ENCODE measurements at places on chromosomes 5 and 9.
A peak's percentile ranks its signal among the peaks of the same experiment; 100 is the strongest.

DNA sequence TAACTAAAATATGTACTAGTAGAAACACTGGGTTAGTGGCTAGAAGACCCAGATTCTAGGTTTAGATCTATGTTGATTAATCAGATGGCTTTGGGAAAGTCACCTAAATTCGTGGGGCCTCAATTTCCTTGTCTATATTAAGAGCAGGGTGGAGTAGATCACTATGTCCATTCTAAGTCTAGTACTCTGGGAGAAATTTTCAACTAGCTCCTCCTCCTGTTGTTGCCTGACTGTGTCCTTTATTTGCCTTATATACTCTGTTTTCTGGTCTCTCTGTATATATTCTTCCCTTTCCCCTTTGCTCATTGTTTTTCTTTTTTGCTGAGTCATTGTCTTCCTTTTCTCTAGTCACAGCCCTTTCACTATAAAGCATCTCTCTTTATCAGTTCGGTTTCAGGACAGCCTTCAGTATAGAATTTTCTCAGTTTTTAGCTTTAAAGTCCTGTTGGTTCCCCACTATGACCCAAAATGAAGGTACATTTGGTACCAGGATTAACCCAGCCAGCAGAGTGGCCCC is 44.5 kb upstream of the CDH6 start:
- peak; percentile 36 for DNase-seq

GRCh38 chr9:20683351-20684034 is 566 bp upstream of the FOCAD start:
- peak; percentile 33 for DNase-seq

DNA sequence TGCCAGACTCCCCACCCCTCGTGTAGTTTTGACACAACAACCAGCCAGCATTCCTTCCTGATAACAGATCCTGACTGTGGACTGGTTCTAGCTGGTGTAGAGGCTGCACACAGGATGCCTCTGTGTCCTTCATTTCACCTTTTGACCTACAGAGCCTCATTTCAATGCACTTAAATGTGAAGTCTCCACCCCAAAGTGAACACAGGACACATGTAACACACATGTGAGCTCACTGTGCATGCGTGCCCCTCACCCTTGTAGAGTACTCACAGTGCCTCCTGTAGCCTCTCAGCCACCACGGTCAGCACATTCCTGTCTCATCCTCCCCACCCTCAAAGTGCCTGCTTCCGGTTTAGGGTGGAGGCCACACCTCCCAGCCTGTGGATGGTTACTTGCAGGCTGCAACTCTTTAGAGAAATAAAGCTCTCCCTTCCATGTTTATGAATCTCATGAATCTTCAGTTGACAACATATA is 11.6 kb upstream of the NKD2 start:
- peak; percentile 35 for DNase-seq

DNA sequence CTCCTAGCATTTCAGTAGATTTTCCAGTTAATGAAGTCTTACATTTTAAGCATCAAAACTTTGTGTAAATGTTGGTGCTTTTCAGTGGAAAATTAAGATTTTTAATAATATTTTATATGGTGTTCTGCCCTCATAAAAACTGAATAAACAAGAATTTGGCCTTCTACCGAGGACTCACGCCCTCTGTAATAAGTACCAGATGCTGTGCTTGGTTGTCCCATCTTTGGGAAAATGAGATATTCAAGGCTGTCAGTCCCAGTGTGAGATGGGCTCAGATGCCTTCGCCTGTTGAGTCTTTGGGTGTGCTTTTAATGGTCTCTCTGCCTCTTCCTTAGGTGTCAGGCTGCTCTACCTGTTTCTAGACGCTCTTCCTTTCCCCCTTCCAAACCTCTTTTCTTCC is 28.7 kb downstream of the GALNT12 start:
- no peak for DNase-seq

DNA sequence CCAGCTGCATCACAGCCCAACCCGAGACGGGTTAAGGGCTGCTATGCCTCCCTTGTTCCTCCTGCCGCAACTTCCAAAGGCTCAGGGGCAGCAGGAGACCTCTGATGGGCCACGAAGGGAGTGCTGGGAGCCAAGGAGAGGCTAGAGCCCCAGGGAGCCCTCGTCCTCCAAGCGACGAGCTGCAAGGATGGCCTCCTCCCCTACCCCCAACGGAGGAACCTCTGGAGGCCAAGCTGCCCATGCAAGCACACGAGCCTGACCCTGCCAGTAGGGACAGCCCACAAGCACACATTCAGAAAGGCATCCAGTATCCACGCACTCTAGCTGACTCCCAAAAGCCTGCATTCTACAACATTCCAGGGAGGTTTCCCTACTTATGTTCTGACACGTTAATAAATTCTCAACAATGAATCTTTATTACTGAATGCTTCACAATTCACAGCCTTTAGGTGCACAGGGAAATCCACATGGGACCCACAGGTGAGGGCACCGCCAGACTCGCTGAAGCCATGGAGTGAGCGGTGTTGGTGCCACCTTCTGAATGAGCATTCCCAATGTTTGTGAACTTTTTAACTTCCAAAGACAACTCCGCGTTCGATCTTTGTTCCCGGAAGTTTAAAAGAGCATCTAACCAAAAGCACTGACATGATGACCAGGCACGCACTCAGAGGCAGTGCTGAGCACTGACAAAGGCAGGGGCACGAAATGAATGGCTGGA is 28.7 kb downstream of the IPPK start:
- no peak for DNase-seq

- no peak for DNase-seq
Observed at GRCh38 chr5:181050016-181050415, 9.9 kb downstream of the BTNL9 start.

DNA sequence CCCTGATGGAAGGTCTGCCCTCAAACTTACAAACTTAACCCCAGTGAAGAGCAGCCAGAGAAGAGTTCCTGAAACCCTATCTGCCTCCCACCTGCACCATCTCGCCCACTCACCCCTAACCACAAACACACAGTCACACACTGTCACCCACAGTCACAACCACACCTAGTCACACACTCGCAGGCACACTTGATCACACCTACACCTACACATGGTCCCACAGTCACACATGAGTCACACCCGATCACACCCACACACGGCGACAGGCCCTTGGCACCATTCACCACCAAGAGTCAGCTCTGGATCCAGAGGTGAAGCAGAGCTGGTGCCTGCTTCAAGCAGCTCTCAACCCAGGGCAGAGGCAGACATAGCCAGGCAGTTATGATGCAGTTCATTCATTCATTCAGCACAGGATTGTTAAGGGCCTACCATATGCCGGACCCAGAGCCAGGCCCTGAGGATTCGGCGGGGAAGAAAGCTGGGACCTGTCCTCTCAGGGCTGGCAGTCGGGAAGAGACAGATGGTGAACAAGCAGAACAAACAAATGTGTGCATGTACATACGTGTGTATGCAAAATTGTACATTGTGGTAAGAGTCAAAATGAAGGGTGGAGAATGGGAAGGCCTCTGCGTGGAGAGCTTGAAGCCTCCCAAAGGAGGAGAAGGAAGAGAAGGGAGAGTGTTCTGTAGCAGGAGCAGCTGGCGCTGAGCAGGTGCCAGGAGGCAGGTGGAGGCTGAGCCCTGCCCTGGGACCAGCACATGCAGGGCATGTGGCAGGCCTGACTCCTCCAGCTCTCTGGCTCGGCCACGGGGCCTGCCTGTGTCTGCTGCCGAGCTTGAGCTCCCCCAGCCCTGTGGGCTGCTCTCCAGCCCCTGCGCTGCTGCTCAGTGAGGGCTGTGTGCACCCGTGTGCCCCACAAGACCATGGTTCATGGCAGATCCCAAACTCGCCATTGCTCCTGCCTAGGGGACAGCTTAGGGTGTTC is 6.4 kb downstream of the TSPAN17 start:
- DNase-seq = no peak

- DNase-seq = no peak
Observed at GRCh38 chr9:118529624-118530214, 825.5 kb downstream of the TLR4 start.

DNA sequence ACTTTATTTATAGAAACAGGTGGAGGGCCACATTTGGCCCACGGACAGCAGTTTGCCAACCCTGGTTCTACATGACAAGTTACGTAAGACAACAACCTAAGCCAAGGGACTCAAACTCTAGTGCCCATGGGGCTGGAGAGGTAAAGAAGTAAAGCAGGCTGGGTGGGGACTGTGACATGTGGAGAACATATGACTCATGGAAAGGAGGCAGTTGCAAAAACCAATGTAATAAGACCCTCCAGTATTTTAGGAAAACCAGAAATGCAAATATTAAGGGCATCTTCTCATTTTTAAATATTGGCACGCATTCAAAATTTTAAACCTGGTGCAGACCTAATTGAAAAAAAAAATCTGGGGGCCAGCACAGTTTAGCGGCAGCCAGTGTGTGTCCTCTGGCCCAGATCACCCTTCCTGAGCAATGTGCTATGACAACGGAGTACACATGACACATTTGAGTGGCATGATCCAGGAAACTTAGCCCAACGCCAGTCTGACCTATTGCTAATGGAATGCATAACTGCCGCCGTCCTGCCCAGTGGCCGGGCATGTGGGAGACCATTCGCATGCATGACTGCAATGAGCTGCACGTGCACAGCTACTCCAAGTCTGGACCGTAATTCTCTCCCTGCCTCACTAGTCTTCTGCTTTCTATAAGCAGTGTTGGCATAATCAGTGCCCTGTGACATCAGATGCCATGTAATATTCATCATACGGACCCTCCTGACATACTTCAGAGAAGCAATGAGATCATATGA is 97.2 kb downstream of the SH3TC2 start:
- DNase-seq = peak; percentile 99

- DNase-seq = no peak
Observed at GRCh38 chr9:25396828-25397227, 281.4 kb downstream of the TUSC1 start.

DNA sequence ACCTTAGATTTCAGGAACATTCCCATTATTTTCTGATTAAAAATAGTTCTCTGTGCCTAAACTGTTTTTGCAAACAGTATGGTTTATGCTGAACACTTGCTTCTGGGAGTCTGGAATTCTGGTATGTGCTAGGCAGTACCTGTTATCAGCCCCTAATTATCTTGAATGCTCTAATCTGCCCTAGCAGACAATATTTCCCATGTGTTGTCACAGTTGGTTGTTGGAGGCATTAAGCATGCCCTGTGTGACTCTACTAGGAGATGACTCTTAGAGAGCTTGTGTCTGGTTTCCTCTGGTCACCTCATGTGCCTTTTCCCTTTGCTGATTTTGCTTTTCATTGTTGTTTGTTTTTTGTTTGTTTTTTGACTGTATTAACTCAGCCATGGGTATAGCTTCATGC is 36.6 kb downstream of the UHRF2 start:
- DNase-seq = no peak

GRCh38 chr5:66851306-66851705 is 255.1 kb downstream of the MAST4 start:
- peak; percentile 36 for DNase-seq

DNA sequence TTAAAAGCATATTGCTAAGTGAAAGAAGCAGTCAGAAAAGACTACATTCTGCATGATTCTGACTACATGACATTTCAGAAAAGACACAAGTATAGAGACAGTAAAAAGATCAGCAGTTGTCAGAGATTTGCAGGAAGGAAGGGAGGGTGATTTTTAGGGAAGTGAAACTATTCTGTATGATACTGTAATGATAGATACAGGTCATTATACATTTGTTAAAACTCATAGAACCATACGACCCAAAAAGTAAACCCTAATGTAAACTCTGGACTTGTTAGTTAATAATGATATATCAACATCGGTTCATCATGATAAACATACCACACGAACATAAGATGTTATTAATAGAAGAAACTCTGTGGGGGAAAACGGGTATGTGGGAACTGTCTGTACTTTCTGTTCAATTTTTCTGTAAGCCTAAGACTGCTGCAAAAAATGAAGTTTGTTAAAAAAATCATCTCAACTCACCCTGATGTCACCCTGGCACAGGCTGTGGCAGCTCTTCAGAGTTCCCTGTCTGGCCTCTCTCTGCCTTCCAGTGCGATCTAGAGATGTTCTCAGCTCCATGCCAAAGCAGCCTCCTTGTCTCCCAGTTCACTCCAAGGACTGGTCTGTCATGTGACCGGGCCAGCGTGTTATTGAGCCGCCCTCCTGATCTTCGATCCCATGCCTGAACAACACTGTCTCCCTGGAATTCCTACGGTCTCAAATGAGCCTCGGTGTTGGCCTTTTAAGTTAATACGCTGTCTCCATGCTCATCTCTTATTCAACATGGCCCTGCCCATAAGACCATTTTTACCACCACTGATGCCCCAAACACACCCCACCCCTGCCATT is 35.4 kb downstream of the PRLR start:
- DNase-seq = no peak

DNA sequence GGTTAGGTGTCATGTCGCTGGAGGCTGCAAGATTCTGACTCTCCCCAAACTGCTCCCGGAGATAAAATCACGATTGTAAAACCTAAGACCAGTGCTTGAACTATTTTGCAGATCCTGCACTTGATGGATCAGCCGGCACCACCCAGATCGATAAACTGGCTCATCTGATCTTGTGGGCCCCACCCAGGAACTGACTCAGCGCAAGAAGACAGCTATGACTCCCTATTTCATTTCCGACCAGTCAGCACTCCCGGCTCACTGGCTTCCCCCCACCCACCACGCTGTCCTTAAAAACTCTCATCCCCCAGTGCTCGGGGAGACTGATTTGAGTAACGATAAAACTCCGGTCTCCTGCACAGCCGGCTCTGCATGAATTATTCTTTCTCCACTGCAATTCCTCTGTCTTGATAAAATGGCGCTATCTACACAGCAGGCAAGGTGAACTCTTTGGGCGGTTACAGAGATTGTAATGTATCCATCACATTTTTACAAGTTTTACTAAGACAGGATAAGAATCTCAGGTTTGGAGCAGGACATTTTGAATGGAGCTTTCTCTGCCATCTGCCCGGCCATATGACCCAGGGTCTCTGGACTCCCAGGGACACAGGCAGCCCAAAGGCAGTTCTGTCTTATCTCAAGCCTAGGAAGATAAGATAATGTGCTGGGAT is 10.6 kb upstream of the PPP1R26 start:
- peak; percentile 54 for DNase-seq

GRCh38 chr5:138354926-138355378 is 2.5 kb downstream of the KDM3B start:
- peak; percentile 79 for DNase-seq

DNA sequence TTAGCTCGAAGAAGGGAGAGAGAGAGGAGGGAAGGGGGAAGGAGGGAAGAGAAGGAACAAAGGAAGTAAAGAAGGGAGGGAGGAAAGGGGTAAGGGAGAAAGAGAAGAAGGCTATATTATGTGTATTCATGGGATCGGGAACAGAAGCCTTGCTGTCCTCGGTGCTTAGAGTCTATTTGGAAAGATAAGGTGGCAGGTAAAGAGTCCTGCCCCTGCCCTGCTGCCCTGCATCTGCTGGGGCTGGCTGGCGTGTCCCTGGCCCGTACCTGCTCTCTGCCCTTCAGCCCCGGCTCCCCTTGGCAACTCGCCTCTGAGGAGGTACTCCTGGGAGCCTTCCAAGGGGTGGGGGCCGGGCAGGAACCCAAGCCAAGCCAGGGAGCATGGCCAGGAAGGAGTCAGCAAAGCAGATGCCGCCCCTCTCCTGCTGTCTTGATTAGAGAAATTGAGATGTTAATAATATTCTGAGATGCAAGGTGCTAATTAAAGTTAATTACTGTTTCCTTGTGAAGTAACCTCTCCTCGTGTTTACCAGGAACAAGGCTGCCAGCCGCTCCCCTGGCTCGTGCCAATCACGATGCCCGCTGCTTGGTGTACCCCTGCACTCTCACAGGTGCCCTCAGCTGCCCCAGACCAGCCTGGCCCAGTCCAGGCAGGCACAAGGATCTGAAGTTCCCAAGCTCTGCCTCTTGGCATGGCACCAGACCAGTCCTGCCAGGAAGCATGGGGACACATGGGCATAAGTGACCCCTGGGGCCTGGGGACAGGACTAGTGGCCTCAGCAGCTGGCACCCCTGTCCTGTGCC is 36.6 kb downstream of the PCDH1 start:
- no peak for DNase-seq
